ENCODE measurements at places on chromosomes 7 and 10.

GRCh38 chr7:125357676-125358455, 428.2 kb upstream of the POT1 start:
- no peak for DNase-seq

DNA sequence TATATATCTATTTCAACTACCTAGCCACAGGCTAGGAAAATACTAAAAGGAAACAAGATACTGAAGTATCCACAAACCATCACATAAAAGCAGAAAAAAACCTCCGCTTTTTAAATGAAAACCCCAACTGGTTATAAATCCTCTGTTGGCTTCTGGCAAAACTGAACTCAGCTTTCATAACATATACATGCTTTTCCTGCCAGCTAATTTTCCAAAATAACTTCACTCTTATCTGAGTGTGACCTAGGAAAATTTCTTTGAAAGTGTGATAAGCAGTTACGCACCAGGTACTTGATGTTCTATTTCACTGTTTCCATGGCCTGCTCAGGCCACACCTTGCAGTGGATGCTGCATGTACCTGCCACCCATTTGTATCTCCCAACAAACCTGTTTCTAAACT, 11.8 kb downstream of the FAM3C start:
- no peak for DNase-seq

DNA sequence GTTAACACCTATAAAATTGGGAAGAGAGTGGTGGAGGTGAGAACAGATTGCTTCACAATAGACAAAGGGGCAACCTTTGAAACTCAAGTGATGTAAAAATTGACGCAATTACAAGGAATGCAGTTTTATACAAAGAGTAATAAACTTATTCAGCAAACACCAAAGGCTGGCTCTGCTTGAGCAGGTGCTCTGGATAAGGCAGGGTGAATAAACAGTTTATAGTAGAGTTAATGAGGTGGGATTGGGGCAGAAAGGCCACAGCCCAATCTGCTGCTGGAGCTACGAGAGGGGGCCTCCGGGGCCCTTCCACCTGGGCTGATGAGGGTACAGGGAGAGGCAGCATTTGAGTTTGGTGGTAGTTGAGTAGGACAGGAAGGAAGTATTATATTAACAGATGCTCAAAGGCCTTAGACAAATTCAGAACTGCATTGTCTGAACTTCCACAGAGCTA, 6.0 kb downstream of the MUC12 start:
- no peak for DNase-seq

- DNase-seq, result no peak
These were observed 4.7 kb upstream of the ITPRIP start for GRCh38 chr10:104342941-104343411.

GRCh38 chr7:151796871-151797537, 79.9 kb downstream of the PRKAG2 start:
- no peak for DNase-seq

GRCh38 chr7:118747473-118747872, 523.0 kb downstream of the ANKRD7 start:
- no peak for DNase-seq

All from NCI-H446 treated with DMSO at 0.1 percent for 48 hours (cell line).